Placental epithelial cell (primary cell): ENCODE measurements at places on chromosomes 13 and 19. TPM values are rescaled to one million over a fixed set of nuclear protein-coding genes. Genes with fewer than 3 reads are reported as not detected.

GSX1 gene
- total RNA-seq = not detected in 2 replicates

C1QTNF9B gene
- not detected in 2 replicates for total RNA-seq

SSC5D gene
- total RNA-seq = 0.22 and 1.2 TPM in 2 replicates

S1PR2 gene
- 10.6 and 18.1 TPM in 2 replicates for total RNA-seq

APLP1 gene
- total RNA-seq = 5.5 and 9.1 TPM in 2 replicates

CACNG6 gene
- total RNA-seq = not detected in 2 replicates

ZBTB7A gene
- 22.8 and 46.5 TPM in 2 replicates for total RNA-seq

MCEMP1 gene
- not detected in 2 replicates for total RNA-seq

ZNF253 gene
- total RNA-seq = 5.9 and 9.8 TPM in 2 replicates
